ENCODE measurements at places on chromosomes 7 and 10.
A peak's percentile ranks its signal among the peaks of the same experiment; 100 is the strongest.

GRCh38 chr10:112826018-112826697 is 123.9 kb upstream of the TCF7L2 start:
- DNase-seq, result peak; percentile 43

GRCh38 chr7:140876519-140877248 is 48.0 kb downstream of the BRAF start:
- DNase-seq, result peak; percentile 65

- no peak for DNase-seq
Measured at GRCh38 chr10:106320078-106320477, 844.4 kb downstream of the SORCS1 start.

DNA sequence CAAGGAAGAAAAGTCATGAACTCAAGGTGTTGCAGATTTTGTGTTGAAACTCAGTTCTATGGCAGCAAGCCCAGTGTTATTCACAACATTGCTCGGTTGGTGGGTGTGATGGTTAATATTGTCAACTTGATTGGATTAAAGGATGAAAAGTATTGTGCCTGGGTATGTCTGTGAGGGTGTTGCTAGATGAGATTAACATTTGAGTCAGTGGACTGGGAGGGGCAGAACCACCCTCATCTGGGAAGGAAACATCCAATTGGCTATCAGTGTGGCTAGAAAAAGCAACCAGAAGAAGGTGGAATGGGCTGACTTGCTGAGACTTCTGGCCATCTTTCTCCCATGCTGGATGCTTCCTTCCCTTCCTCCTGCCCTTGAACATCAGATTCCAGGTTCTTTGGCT is 353.2 kb downstream of the ADRA2A start:
- no peak for DNase-seq

DNA sequence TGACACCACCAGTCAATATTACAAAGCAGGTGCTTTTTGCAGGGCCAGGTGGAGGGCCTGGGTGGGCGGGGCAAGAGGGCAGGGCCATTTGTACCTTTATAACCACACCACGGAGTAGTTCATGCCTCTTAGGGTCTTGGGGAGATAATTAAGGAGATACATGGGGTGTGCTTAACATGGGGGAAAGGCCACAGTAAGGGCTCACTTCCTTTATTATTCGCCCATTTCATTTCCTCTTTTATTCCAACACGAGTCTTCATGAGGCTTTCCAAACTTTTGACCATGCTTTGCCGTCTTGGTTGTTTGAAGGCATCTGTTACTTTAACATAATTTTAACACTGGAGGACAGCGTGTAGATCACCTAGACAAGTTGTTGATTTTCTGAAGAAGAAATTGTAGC is 33.3 kb upstream of the LYZL2 start:
- no peak for DNase-seq

Data from astrocyte of the hippocampus (primary cell).